CD4-positive, alpha-beta T cell (primary cell): ENCODE measurements at places on chromosomes 7 and 10. TPM values are rescaled to one million over a fixed set of nuclear protein-coding genes. Genes with fewer than 3 reads are reported as not detected.
A peak's percentile ranks its signal among the peaks of the same experiment; 100 is the strongest.

GRCh38 chr7:86863452-86863851 lies 196.0 kb downstream of the ELAPOR2 start:
- no peak overlapping the region for H3K4me3 ChIP-seq
- H3K36me3 ChIP-seq = no peaks in the 10 kb centered on the region
- H3K4me1 ChIP-seq = no peaks in the 10 kb centered on the region
- DNase-seq = no peak
- no peaks in the 10 kb centered on the region for H3K27me3 ChIP-seq

- DNase-seq = no peak
- no peak overlapping the region for H3K4me3 ChIP-seq
- no peaks in the 10 kb centered on the region for H3K27me3 ChIP-seq
- H3K27ac ChIP-seq = no peak overlapping the region
- no peaks in the 10 kb centered on the region for H3K4me1 ChIP-seq
- no peaks in the 10 kb centered on the region for H3K36me3 ChIP-seq
These were observed 163.8 kb downstream of the GRK5 start for GRCh38 chr10:119370972-119371703.

DNA sequence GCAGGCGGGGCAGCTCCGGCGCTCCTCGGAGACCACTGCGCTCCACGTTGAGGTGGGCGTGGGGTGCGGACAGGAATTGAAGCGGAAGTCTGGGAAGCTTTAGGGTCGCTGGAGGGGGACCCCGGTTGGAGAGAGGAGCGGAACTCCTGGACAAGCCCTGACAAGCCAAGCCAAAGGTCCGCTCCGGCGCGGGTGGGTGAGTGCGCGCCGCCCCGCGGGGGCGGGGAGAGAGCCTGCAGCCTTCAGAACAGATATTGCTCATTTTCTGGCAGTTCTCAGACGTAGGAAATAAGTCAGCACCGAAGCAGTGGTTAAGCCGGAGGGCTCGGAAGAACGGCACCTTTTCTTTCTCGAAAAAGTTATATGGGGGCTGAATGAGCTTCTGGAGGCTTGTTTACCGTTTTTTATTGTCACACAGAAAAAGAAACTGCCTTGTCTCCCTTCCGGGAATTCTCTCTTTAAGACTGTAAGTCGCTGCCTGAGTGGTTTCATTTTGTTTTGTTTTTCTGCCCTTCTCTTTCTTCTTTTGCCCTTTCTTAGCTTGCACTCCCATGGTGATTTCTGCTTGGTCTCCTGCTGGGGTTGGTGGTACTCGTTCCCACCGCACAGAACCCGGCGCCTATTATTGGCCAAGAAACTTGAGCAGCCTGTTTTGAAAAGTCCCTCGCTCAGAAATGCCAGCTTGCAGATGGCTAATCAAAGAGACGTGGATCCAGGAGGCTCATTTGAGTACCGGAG lies 732 bp downstream of the FAS start:
- H3K4me3 ChIP-seq = peak overlapping the region; percentile 94
- H3K4me1 ChIP-seq = peaks cover 35% of the 10 kb centered on the region
- H3K36me3 ChIP-seq = no peaks in the 10 kb centered on the region
- no peaks in the 10 kb centered on the region for H3K27me3 ChIP-seq
- DNase-seq = peak; percentile 83
- peak overlapping the region; percentile 89 for H3K27ac ChIP-seq

DNA sequence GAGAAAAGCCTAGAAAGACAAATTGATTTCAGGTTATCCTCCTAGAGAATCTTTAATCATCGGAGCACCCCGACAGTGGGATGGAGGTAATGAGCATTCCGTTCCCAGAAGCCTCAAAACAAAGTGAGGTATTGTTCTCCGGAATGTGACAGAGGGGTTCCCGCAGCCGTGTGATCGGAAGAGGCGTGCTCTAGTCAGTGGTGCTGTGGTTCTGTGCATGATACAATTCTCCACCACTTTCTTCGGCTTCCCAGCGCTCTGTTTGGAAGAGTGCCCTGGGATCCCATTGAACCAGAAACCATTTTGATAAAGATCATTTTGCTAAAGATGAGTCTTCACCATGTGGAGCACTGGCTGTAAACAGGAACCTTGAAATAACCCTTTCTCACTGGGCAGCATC lies 434.6 kb downstream of the PAXIP1 start:
- no peak for DNase-seq
- no peaks in the 10 kb centered on the region for H3K4me1 ChIP-seq
- no peaks in the 10 kb centered on the region for H3K36me3 ChIP-seq
- H3K27ac ChIP-seq = no peak overlapping the region
- no peaks in the 10 kb centered on the region for H3K27me3 ChIP-seq

DNA sequence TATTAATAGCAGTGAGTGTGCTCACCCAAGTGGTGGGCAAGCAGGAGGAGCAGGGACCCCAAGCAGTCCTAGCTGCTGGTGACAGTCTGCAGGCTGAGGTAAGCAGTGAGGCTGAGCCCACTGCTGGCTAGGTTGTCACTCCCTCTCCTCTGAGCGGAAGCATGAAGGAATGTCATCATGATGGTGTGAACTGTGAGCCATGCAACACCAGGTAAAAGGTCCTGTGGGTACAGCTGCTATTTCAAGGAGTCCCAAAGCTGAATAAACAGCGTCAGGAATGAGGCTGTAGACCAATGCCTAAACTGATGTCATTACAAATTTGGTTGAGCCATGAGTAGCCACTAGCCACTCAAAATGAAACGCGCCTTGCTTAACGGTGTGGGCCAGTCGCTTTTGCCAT lies 126.1 kb downstream of the RNF32 start:
- H3K36me3 ChIP-seq = peaks cover 15% of the 10 kb centered on the region
- H3K27ac ChIP-seq = no peak overlapping the region
- no peaks in the 10 kb centered on the region for H3K27me3 ChIP-seq
- no peak overlapping the region for H3K4me3 ChIP-seq
- DNase-seq = no peak
- no peaks in the 10 kb centered on the region for H3K4me1 ChIP-seq

DNA sequence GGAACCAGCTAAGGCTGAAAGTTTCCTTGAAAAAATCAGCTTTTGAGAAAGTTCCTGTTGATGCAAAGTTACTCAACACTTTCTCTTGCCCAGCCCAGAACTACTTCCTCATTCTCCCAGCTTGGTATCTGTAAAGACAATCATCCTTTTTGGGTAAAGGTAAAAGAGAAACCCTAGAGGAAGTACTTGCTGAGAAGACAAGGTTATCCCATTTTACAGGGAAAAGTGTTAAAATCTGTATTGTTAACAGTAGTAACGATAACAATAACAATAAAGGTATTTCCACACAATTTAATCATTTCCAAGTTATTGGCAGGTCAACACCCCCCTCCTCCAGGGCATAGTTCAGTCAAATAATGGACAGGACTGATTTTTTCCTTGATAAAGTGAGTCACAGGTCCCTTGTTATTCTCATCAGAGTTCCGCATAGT lies 2.4 kb downstream of the ALOX5 start:
- no peak for DNase-seq
- H3K4me3 ChIP-seq = no peak overlapping the region
- H3K4me1 ChIP-seq = peaks cover 34% of the 10 kb centered on the region
- no peaks in the 10 kb centered on the region for H3K36me3 ChIP-seq

Gene WDFY4
- 1.3 TPM for total RNA-seq

Gene CALCR
- total RNA-seq = not detected

Gene SMO
- total RNA-seq = not detected

Gene AKR1B15
- total RNA-seq = not detected

GRCh38 chr10:123808906-123809305 lies 82.7 kb downstream of the CPXM2 start:
- H3K36me3 ChIP-seq = no peaks in the 10 kb centered on the region
- H3K27ac ChIP-seq = no peak overlapping the region
- no peak for DNase-seq
- H3K27me3 ChIP-seq = peaks cover 11% of the 10 kb centered on the region
- no peak overlapping the region for H3K4me3 ChIP-seq

Gene INPP5A
- total RNA-seq = 22.0 TPM

GRCh38 chr7:99372275-99373090 lies 2.0 kb upstream of the ARPC1B start:
- no peaks in the 10 kb centered on the region for H3K27me3 ChIP-seq
- H3K27ac ChIP-seq = no peak overlapping the region
- DNase-seq = no peak
- peaks cover 24% of the 10 kb centered on the region for H3K36me3 ChIP-seq

DNA sequence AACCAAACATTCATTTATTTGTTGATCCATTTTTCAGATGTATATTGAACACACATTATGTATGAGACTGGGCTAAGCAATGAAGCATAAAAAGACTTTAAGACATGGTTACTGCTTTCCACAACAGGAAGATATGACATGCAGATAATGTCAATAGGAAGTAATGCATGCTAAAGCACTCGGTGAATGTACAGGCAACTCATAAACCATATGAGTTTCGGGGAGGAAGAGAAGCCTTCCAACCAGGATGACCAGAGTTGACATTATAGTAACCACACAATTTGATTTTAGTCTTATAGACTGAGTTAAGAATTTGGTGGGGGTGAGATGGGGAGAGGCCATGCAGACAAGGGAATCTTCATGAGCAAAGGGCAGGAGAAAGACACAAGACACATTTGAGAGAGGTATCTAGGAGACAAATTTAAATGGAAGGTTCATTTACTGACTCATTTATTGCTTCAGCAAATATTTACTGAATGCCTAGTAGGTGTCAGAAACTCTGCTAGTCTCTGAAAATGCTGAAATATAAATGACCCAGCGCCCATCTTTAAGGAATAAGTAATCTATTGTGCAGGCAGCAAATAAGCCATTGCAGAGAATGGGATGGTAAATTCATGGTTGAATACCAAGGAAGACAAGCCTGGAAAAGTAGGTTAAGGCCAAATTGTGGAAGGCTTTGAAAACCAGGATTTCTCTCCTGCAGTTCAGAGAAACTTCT lies 19.0 kb upstream of the SLK start:
- no peaks in the 10 kb centered on the region for H3K36me3 ChIP-seq
- no peak overlapping the region for H3K27ac ChIP-seq
- no peak overlapping the region for H3K4me3 ChIP-seq
- H3K27me3 ChIP-seq = no peaks in the 10 kb centered on the region

DNA sequence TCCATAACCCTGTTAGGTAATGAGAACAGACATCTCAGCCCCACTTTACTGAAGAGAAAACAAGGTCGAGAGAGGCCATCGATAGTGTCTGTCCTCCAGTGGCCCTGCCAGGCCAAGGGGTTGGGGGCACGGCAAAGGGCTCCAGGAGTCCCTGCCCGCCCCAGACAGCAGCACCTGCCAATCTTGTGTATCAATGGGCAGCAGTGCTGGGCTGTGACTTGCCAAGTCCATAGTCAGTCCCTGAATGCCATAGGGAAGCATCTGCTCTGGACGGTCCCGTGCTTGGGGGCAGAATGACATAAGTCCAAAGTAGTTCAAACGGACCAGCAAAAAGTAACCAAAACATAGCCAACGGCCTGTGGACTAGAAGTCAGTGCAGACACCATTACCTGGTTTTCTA lies 33.2 kb downstream of the DLG5 start:
- H3K27me3 ChIP-seq = no peaks in the 10 kb centered on the region
- H3K27ac ChIP-seq = no peak overlapping the region
- H3K4me1 ChIP-seq = no peaks in the 10 kb centered on the region
- H3K36me3 ChIP-seq = no peaks in the 10 kb centered on the region

DNA sequence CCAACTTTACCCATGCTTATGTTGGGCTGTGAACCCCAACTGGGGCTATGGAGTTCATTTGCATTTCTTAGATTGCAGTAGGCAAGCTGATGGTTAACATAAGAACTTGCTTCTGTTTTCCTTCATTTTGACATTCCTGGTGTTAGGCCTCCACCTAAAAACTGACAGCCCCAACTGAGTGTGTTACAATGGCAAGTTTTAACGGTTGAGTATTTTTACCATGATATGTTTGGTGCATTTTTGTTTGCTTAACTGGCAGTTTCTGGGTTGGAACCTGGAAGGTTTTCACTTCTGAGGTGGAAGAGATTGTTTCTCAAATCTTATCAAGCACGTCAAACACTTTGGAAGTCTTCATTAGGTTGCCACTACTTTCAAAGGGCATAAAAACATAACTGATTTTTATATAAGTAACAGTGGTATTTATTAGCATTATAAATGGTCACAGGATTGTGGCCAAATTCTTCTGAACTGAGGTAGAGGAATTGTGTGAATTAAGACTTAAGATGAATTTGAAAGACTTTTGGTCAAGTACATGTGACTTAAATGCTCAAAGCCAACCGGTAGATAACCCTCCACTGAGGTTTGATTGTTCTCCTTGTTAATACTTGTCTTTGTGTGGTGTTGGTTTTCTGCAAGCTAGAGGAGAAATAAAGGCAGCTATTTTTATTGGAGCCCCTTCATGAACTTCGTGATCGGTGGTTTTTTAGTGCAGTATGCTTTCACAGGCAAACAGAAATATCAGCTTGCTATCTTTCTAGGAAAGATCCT lies 2.8 kb downstream of the BMI1 start:
- H3K4me3 ChIP-seq = no peak overlapping the region
- H3K27me3 ChIP-seq = peaks cover 27% of the 10 kb centered on the region
- peaks cover 9% of the 10 kb centered on the region for H3K36me3 ChIP-seq
- H3K4me1 ChIP-seq = peaks cover 27% of the 10 kb centered on the region
- no peak overlapping the region for H3K27ac ChIP-seq

Gene MGAM2
- not detected for total RNA-seq

- H3K27me3 ChIP-seq = no peaks in the 10 kb centered on the region
- H3K27ac ChIP-seq = no peak overlapping the region
- no peaks in the 10 kb centered on the region for H3K4me1 ChIP-seq
- no peaks in the 10 kb centered on the region for H3K36me3 ChIP-seq
- no peak overlapping the region for H3K4me3 ChIP-seq
These were observed 592.6 kb downstream of the REEP3 start for GRCh38 chr10:64113792-64114191.

- no peak for DNase-seq
- H3K4me3 ChIP-seq = no peak overlapping the region
- H3K4me1 ChIP-seq = peaks cover 22% of the 10 kb centered on the region
These were observed 2.3 kb upstream of the FUOM start for GRCh38 chr10:133359972-133360610.

Gene SPDYE11
- not detected for total RNA-seq

Gene MYL10
- not detected for total RNA-seq

DNA sequence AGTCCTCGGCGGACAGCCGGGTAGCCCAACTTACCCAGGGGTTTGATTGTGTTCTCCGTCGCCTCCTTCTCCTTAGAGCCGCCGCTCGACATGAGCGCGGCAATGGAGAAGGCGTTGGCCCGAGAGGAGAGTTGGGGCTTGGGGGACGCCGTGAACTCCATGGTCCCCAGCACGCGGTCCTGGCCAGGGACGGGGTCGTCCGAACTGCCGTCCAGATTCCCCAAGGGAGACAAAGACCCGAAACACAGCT lies 515 bp downstream of the TBX20 start:
- no peak for DNase-seq
- no peaks in the 10 kb centered on the region for H3K36me3 ChIP-seq
- H3K27ac ChIP-seq = no peak overlapping the region
- H3K4me3 ChIP-seq = peak overlapping the region; percentile 42

Gene CTAGE4
- total RNA-seq = 1.2 TPM

GRCh38 chr10:103745341-103746247 lies 109.8 kb downstream of the SH3PXD2A start:
- peak; percentile 60 for DNase-seq
- no peak overlapping the region for H3K4me3 ChIP-seq
- no peaks in the 10 kb centered on the region for H3K27me3 ChIP-seq
- no peaks in the 10 kb centered on the region for H3K36me3 ChIP-seq
- peaks cover 43% of the 10 kb centered on the region for H3K4me1 ChIP-seq

- no peaks in the 10 kb centered on the region for H3K36me3 ChIP-seq
- no peak overlapping the region for H3K4me3 ChIP-seq
- no peaks in the 10 kb centered on the region for H3K4me1 ChIP-seq
- no peak overlapping the region for H3K27ac ChIP-seq
- no peak for DNase-seq
These were observed 80.3 kb upstream of the TRIL start for GRCh38 chr7:29038463-29038862.

Gene AKR1C8
- 0.27 TPM for total RNA-seq
